Foreskin keratinocyte (primary cell): ENCODE measurements at places on chromosomes 3 and 15. TPM values are rescaled to one million over a fixed set of nuclear protein-coding genes. Genes with fewer than 3 reads are reported as not detected.

Gene ANKRD63
- total RNA-seq, result not detected in 2 replicates

Gene EHD4
- total RNA-seq, result 52.5 and 52.9 TPM in 2 replicates

Gene WDR48
- total RNA-seq, result 18.3 and 20.0 TPM in 2 replicates

Gene ARHGEF3
- 28.1 and 46.1 TPM in 2 replicates for total RNA-seq

Gene PLIN1
- total RNA-seq, result 0.14 and 0.17 TPM in 2 replicates

Gene TTLL13
- total RNA-seq, result 0.07 TPM in 1 of 2 replicates, not detected in the other

Gene ETV5
- total RNA-seq, result 46.8 and 53.6 TPM in 2 replicates

Gene GABRG3
- not detected in 2 replicates for total RNA-seq

Gene CCR2
- total RNA-seq, result not detected in 2 replicates

Gene RPN1
- 268 and 307 TPM in 2 replicates for total RNA-seq

Gene FMN1
- 1.7 TPM in 2 replicates for total RNA-seq

Gene LTK
- total RNA-seq, result not detected in 2 replicates

Gene SEC22A
- total RNA-seq, result 19.1 and 22.1 TPM in 2 replicates

Gene AADAC
- total RNA-seq, result not detected in 2 replicates

Gene PIERCE2
- total RNA-seq, result 1.0 and 1.4 TPM in 2 replicates

Gene SCG5
- 12.3 and 46.3 TPM in 2 replicates for total RNA-seq

Gene SEMA6D
- 0.74 and 1.2 TPM in 2 replicates for total RNA-seq

Gene PLA2G4D
- total RNA-seq, result 0.07 and 0.14 TPM in 2 replicates

Gene FBXW12
- not detected in 2 replicates for total RNA-seq

Gene GOLGA8N
- total RNA-seq, result 0.78 and 0.99 TPM in 2 replicates
